Osteocyte (in vitro differentiated cells): ENCODE measurements at places on chromosomes 1 and 21.

GRCh38 chr1:171743081-171743870 is 1.4 kb upstream of the VAMP4 start:
- no peak for DNase-seq

DNA sequence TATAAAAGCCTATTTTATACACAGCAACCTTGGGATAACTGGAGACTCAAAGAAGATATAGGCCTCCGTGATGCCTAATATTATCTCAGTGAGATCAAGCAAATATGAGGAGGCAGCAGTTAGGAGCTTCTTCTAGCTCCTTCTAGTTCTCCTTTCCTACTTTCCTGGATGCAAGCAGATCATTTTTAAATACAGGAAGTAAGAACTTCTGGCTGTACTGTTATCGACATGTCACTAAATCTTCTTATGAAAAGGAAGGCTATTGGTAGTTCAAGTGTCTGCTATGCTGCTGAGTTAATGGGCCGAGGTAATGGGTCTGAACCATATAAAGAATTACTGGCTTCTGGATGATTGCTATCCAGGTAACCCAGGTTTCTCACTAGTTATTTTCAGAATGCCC is 15.9 kb downstream of the HSPA13 start:
- DNase-seq: no peak

GRCh38 chr1:111404588-111404987 is 22.9 kb downstream of the OVGP1 start:
- DNase-seq: no peak

GRCh38 chr1:113517983-113518382 is 127.7 kb downstream of the MAGI3 start:
- DNase-seq: no peak

GRCh38 chr1:12275370-12275769 is 45.5 kb downstream of the VPS13D start:
- DNase-seq: no peak

- DNase-seq: no peak
Observed at GRCh38 chr1:201570181-201570885, 31.4 kb downstream of the NAV1 start.

GRCh38 chr1:90045853-90046563 is 51.1 kb downstream of the ZNF326 start:
- DNase-seq: no peak

GRCh38 chr1:91526496-91526895 is 25.8 kb downstream of the CDC7 start:
- DNase-seq: no peak
